ENCODE measurements at places on chromosomes 6 and 20. TPM values are rescaled to one million over a fixed set of nuclear protein-coding genes. Genes with fewer than 3 reads are reported as not detected.

The CST5 gene
- total RNA-seq: not detected

The SLC13A3 gene
- 2.2 TPM for total RNA-seq

The MAS1L gene
- total RNA-seq: not detected

The BACH2 gene
- 0.17 TPM for total RNA-seq

The SPEF1 gene
- 0.20 TPM for total RNA-seq

The SMIM13 gene
- total RNA-seq: 9.2 TPM

The ASIP gene
- not detected for total RNA-seq

The GPSM3 gene
- 1.5 TPM for total RNA-seq

The PHACTR3 gene
- total RNA-seq: not detected

The DDAH2 gene
- total RNA-seq: 66.1 TPM

All from smooth muscle cell of the pulmonary artery (primary cell).